ENCODE measurements at places on chromosomes 13 and 19.

DNA sequence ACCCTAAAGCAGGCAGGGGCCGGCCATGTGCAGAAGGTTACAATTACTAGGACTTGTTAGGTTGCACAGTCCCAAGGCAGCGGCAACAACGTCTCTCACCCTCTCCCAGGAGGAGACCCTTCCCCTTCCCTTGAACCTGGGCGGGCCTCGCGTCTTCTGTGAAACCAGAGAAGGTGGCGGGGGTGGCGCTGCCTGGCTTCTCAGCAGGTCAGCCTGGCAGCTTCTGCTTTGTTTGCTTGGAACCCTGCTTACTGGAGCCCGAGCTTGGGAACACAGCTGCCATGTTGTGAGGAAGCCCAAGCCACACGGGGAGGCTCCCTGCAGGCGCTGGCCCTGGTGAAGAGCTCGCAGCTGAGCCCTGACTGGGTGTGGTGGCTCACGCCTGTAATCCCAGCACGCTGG, 15.5 kb downstream of the MKNK2 start:
- DNase-seq = no peak

DNA sequence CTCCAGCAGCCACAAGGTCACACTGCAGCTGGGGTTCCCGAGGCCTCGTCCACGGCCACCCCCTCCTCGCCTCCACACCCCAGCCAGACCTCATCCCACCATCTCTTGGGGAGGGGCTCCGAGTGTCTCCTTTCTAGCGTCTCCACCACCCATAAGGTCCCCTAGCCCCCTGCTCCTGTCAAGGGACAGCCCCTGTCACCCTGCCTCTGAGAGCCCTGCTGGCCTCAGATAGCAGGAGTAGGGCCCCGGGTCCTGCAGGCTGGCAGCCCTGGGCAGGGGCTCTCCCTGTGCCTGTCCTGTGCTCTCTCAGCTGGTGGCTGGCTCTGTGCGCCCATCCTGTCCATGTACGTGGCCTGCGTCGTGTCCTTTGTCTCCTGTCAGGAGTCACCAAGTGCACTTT, 17.0 kb downstream of the COMP start:
- DNase-seq = no peak

DNA sequence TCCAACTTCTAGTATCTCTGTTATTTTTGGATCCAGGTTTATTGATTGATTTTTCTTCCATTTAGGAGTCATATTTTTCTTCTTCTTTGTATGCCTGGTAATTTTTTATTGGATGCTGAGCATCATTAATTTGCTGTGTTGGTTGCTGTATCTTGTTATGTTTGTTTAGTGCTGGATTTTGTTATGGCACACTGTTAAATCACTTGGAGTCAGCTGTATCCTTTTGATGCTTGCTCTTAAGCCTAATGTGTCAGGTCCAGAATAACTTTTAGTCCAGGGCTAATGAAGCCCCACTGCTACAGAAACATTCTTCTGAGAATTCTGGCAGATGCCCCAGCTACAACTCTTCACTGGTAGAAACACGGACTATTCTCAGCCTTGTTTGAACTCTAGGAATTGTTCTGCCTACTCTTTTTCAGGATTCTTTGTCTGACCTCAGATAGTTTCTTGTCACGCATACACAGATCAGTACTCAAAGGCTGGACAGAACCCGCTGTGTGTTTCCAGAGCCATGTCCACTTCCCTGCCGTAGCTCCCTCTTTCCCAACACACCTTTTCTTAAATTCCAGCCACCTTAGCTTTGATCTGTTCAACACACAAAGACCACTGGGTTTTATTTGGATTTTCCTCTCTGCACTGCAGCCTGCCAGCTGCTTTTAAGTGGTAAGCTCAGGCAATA, 137.1 kb upstream of the WASF3 start:
- no peak for DNase-seq

DNA sequence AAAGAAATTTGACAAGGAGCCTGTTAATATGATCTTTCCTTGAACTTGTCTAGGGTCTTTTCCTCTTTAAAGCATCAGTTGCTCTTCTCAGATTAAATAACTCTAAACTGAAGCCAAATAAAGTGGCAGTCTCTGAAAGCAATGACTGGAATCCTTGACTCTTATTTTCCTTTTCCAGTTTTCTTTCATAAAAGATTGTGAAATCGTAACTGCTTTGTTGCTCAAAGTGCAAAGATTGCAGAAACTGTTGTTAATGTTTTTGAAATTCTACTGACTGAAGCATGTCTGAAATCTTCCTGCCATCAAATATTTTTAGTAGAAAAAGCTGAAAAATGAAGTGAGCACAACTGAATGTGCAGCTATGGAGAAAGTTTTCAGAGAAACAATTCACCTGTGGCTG, 1.9 kb downstream of the NHLRC3 start:
- no peak for DNase-seq

- no peak for DNase-seq
These were observed 8.6 kb upstream of the NAPA start for GRCh38 chr19:47523473-47523872.

GRCh38 chr19:58332697-58333096, 5.9 kb downstream of the ZSCAN22 start:
- DNase-seq = no peak

DNA sequence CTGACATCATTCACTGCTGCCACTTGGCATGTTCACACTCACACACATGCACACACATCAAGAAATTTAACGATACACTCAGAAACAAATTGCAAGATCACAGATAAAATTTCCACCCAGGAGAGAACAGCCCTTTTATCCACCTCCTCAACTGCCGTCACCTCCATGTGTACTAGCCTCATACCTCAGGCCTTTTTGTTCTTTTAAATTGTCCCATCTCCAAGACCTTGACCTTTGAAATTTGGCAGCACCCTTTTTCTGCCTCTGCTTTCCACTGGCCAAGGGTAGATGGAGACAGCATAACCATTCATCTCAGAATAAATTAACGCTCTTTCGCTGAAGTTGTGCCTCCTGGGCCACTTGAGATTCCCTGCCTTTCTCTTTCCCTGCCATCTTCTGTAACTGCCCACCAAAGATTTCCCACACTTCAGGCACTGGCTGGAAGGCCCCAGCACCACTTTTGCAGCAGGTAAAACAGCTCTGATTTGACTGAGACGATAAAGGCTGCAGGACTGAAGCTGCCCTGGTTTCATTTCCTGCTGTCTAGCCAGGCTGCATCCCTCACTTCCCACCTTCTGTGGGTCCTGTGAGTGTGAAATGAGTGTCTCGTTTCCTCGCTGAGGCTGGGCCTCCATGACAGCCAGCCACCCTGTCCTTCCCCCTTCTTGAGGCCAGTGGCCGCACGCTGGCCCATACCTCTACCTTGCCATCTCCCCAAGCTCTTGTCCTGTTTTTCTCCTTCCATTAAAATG, 39.3 kb downstream of the MBNL2 start:
- DNase-seq = no peak

GRCh38 chr19:55369653-55370304, 484 bp downstream of the IL11 start:
- no peak for DNase-seq

DNA sequence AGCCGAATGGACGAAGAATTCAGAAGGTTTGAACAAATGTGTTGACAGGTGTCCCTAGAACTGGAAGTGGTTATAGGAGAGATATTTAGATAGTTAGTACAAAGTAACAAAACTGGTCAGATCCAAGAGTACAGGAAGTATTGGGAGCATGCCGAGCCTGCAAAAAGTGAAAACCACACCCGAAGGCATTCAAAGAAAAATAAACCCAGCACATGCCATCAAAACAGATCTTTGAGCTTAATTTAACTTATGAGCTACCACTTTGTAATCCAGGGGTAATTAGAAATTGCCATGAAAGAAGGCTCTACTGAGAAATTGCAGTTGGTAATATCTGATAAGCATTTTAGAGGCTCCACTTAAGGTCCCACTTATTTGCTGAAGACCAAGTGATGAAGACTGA, 214.2 kb downstream of the DNAJC15 start:
- DNase-seq = no peak

- no peak for DNase-seq
These were observed 11.1 kb downstream of the ZNF302 start for GRCh38 chr19:34688592-34688991.

DNA sequence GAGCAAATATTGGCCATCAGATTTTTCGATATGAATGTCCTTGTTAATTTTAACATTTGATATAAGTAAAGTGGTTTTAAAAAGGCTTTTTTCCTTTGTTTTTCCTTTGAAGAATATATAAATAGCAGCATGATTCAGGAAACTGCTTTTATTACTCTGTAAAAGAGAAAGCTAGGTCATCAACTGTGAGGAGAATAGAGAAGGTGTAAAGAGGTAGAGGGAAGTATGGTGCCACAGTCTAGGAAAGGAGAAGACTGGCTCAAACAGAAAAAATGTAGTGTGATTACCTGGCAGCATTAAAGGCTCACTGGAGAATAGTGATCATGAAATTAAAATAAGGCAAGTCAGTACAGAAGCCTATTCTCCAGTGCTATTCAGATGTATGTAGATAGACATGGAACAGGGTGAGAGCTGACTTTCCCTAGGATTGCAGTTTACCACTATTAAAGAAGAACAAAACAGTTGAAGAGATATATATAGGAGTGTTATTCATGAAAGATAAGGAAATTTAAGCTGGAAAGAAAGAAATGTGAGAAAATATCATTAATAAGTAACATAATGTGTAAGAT, 1115.9 kb upstream of the PCDH9 start:
- no peak for DNase-seq

DNA sequence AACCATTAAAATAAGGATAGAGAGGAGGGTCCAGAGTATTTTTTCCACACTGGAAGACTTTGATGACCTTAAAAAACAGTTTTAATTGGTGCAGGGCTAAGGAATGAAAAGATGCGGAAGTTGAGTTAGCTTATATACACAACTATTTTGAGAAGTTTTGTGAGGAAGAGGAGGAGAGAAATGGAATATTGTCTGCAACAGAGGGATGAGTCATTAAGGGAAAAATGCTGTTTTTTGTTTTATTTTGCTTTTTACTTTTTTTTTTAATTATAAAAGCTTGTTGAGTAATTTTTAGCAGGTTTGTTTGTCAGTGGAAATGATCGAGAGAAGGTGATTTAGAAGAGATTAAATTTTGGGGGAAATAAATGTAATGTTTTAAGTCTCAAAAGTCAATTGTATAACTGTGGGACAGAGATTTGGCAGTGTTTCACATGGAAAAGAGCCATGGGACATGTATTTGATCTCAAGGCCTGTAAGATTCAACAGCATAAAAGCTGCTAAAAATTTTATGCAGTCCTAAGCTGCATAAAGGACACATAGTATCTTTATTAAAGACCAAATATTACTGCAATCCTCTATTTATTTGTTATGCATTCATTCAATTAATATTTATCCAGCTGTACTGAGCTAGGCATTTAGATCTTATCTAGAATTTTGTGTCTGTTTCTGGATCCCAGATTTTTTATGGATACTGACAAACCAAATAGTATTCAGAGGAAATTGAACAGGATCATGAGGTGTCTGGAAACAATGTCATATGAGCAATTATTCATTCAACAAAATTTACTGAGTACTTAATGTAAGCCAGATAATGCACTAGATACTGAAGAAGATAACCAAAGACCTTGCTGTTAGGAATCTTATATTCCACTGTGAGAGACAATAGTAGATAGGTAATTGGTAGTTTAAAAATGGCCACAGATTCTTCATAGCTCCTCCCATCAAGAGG, 72.7 kb downstream of the DNAJC15 start:
- DNase-seq = no peak

DNA sequence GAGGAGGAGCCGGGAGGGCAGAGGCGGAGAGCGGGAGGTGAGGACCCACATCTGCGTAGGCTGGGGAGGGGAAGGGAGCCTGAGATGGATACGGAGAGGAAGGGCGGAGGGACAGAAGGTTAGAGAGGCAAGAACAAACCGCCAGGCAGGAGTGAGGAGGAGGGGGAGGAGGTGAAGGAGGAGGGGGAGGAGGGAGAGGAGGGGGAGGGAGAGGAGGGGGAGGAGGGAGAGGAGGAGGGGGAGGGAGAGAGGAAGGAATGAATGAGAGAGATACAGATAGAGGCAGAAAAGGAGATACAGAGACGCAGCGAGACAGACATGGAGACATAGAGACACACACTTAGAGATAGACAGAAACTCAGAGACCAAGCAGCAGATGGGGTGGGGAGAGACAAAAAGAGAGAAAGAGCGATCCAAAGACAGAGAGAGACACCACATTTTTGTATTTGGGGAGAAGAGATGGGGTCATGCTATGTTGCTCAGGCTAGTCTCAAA, 782 bp upstream of the CA11 start:
- no peak for DNase-seq

GRCh38 chr13:40132249-40132648, 476.8 kb downstream of the COG6 start:
- no peak for DNase-seq

DNA sequence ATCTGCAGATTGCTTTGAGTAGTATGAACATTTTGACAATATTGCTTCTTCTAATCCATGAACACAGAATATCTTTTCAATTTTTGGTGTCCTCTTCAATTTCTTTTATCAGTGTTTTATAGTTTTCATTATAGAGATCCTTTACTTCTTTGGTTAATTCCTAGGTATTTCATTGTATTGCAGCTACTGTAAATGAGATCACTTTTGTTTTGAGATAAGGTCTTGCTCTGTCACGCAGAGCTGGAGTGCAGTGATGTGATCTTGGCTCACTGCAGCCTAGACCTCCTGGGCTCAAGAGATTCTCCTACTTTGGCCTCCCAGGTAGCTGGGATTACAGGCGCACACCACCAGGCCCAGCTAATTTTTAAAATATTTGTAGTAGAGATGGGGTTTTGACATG, 9.8 kb downstream of the CYP2A7 start:
- DNase-seq = no peak

DNA sequence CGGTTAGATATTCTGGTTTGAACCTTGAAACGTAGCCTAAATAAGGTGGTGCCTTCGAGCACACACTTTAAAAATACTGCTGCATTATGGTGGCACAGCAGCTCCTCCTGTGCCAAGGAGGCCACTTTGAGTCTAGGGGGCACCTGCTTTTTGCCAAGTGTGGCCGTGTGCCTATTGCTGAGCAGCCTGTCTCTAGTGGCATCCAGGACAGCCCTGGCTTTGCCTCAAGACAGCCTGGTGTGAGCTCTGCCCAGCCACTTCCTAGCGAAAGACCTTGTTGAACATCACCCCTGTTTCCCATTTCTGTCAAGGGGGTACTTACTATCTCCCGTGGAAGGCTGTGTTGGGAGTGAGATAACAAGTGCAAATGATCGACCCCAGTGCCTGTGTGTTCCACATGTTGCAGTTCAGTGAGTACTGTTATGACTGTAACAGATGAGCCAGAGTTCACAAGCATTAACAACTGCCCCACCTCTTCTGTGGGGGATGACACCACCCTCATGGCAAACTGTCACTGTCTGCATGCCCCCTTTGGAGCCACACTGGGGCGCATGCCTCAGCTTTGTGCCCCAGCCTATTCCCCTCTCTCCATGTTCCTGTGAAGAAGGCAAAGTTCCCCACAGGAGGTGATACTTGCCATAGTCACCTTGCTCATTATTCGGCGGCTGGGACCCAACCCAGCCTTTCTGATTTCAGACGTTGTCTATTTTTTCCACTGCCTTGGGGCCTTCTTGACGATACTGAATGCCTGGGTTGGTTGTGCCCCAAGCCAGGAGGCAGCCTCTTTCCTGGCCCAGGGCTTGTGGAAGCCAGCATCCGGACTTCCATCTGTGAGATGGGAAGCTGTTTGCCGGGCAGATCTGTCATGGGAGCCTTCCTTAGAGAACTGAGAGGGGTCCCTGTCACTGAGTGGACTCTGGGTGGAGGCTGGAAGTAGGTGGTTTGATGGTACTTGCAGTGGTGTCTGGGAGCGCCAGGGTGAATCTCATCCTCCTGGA, 5.4 kb downstream of the GATAD2A start:
- no peak for DNase-seq
